ENCODE measurements at places on chromosomes 6 and 20. TPM values are rescaled to one million over a fixed set of nuclear protein-coding genes. Genes with fewer than 3 reads are reported as not detected.

EPHA7 gene
- total RNA-seq = 0.09 TPM

ZBTB22 gene
- total RNA-seq = 19.1 TPM

ADGRB3 gene
- total RNA-seq = 2.3 TPM

ANKRD66 gene
- total RNA-seq = not detected

STX11 gene
- 0.17 TPM for total RNA-seq

ENPP3 gene
- not detected for total RNA-seq

VSX1 gene
- total RNA-seq = not detected

GINS1 gene
- 1.4 TPM for total RNA-seq

GTSF1L gene
- not detected for total RNA-seq

PLEKHG1 gene
- 0.58 TPM for total RNA-seq

SCGN gene
- total RNA-seq = 0.12 TPM

HEY2 gene
- not detected for total RNA-seq

PNPLA1 gene
- not detected for total RNA-seq

BPIFA1 gene
- not detected for total RNA-seq

DDRGK1 gene
- 44.4 TPM for total RNA-seq

MROH8 gene
- 1.5 TPM for total RNA-seq

CST5 gene
- total RNA-seq = not detected

TUBE1 gene
- total RNA-seq = 21.6 TPM

LRRC73 gene
- 1.5 TPM for total RNA-seq

OR2B6 gene
- not detected for total RNA-seq

ANGPT4 gene
- total RNA-seq = under 0.01 TPM

ASIP gene
- not detected for total RNA-seq

TMEM74B gene
- total RNA-seq = not detected

LAMP5 gene
- not detected for total RNA-seq

SYCP2 gene
- total RNA-seq = 0.47 TPM

TBCC gene
- 38.2 TPM for total RNA-seq

AIF1 gene
- total RNA-seq = 1.4 TPM

CGAS gene
- 2.7 TPM for total RNA-seq

BIRC7 gene
- not detected for total RNA-seq

COL11A2 gene
- total RNA-seq = under 0.01 TPM

EPPIN gene
- total RNA-seq = not detected

CCN2 gene
- 203 TPM for total RNA-seq

HDGFL1 gene
- not detected for total RNA-seq

SLC22A2 gene
- not detected for total RNA-seq

KIFC1 gene
- total RNA-seq = 0.47 TPM

RAET1E gene
- not detected for total RNA-seq

DCDC2 gene
- not detected for total RNA-seq

LY6G6D gene
- total RNA-seq = not detected

SMLR1 gene
- not detected for total RNA-seq

PDYN gene
- not detected for total RNA-seq

Measured in pericardium fibroblast (primary cell).